ENCODE measurements at places on chromosomes 1 and 21. TPM values are rescaled to one million over a fixed set of nuclear protein-coding genes. Genes with fewer than 3 reads are reported as not detected.

COL16A1 gene
- 0.73 TPM for total RNA-seq

FCN3 gene
- not detected for total RNA-seq

KRTAP11-1 gene
- not detected for total RNA-seq

GCSAML gene
- total RNA-seq: 0.57 TPM

NPR1 gene
- total RNA-seq: not detected

TSPEAR gene
- not detected for total RNA-seq

CD5L gene
- total RNA-seq: not detected

All from natural killer cell treated with Interleukin-12 subunit alpha and Interleukin-12 subunit beta and Interleukin-15 and Interleukin-18, amount 100 ng/mL, for 72 hours (primary cell).